M059J (cell line): ENCODE measurements at places on chromosomes 6 and 20. TPM values are rescaled to one million over a fixed set of nuclear protein-coding genes. Genes with fewer than 3 reads are reported as not detected.
A peak's percentile ranks its signal among the peaks of the same experiment; 100 is the strongest.

GRCh38 chr20:37500311-37500710 lies 20.7 kb upstream of the NNAT start:
- DNase-seq: no peak

DNA sequence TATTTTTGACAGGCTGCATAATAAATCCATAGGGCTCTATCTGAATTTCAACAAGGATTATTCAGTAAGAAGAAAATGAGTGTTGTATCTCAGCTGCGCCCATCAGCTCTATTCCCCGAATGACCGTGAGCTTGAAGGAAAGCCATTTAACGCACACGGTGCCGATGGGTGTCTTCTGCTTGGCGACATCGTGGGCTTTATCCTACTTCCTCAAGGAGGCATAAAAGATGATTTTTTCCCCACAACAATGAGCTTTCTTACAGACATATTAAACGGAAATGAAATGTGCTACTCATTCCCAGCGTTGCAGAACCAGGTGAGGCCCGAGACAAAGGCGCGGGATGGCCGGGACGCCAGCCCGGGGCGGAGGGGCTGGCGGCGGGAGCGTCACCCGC lies 710 bp downstream of the DYNLT1 start:
- peak; percentile 28 for DNase-seq

DNA sequence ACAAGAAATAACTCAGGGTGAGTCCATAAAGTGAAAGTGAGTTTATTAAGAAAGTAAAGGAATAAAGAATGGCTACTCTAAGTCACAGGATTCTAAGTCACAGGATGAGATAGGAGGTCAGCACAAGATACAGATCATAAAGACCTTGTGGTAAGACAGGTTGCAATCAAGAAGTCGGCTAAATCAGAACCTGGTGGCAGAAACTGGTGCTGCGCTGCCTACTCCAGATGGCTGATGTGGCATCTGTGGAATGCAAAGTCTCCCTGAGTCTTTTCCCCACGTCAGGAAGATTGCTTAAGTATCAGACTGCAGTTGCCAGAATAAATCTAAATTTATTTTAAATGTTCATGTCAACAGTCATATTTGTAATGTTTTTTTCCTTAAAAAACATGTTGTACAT lies 10.7 kb upstream of the KCNK15 start:
- DNase-seq: peak; percentile 83

DNA sequence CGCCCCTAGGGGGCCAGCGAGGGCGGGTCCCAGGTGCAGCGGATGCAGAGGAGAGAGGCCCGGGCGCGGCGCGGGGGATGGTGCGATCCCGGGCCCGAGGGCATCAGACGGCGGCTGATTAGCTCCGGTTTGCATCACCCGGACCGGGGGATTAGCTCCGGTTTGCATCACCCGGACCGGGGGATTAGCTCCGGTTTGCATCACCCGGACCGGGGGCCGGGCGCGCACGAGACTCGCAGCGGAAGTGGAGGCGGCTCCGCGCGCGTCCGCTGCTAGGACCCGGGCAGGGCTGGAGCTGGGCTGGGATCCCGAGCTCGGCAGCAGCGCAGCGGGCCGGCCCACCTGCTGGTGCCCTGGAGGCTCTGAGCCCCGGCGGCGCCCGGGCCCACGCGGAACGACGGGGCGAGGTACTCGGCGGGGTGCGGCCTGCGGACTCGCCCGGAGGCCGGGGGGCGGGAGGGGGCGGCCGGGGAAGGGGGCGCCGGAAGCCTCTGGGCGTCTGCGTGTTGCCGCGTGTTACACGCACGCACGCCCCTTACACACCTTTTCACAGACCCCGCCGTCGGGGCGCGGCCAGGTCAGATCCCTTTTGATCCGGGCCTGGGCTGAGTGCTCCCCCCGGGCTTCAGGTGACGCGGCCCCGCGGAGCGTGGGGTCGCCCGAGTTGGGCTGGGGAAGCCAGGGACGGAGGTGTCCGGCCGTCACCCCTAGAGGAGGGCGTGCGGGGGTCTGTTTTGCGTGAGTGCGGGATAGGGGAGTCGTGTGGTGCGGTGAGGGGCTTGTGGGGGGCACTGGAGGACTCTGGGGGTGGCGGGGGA lies 412 bp downstream of the TRIB3 start:
- peak; percentile 61 for DNase-seq

SLC44A4 gene
- total RNA-seq: 0.20 TPM in 1 of 2 replicates, not detected in the other

DNA sequence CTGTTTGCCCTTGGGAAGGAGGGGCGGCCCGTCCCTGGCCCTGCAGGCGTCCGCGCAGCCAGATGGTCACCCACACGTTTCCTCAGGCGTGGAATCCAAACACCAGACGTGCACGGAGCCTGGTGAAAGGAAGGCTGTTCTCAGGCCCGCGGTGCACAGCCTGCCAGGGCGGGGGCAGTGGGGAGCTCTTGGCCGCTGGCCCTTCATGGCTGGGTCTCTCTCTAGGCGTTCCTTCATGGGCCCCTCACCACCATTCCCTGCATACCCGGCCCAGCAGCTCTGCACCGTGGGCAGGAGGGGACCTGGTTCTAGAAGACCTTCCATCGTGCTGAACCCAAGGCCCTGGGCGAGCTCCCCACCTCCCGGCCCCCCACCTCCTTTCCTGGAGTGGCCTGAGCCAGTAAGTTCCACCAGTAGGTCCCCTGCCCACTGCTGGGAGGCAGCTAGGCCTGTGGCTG lies 30.4 kb upstream of the SMOC2 start:
- DNase-seq: no peak

STMND1 gene
- not detected in 2 replicates for total RNA-seq

FRMD1 gene
- not detected in 2 replicates for total RNA-seq

DNA sequence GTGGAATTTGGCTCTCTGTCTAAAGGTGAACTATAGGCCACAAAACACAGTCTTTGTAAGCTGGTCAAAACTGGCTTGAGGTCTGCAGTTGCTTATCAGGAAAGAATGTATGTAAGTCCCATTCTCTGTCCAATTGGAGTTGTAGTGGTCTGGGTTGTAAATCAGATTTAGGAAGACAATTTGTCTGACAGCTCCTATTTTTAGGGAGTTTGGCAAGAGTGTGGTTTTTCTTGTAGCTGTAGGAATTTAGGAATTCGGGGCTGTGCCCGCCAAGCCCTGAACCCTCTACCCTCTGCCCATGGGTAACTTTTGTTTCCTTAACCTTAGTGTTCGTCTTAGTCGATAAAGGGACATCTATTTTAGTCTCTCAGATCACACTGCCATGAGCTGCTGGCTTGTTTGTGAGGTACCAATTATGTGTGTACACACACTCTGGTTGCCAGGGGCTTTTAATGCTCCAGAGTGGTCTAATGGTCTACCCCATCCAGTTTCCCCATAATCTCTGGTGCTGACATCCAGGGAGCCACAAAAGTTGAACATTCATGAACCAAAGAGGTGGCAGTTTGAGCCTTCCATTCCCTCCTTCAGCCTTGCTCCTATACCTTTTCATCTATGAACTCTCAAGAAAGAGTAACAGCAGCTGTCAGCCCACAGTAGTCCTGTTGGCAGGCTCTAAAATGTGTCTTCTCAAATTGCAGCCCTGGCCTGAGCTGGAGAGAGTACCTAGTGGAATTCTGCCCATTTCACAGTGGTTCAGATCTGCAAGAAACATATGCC lies 93.0 kb downstream of the ANKRD6 start:
- DNase-seq: no peak

GRCh38 chr20:18628330-18628920 lies 40.6 kb downstream of the DTD1 start:
- DNase-seq: peak; percentile 9

- no peak for DNase-seq
Measured at GRCh38 chr6:145252737-145253136, 482.6 kb downstream of the EPM2A start.

DNA sequence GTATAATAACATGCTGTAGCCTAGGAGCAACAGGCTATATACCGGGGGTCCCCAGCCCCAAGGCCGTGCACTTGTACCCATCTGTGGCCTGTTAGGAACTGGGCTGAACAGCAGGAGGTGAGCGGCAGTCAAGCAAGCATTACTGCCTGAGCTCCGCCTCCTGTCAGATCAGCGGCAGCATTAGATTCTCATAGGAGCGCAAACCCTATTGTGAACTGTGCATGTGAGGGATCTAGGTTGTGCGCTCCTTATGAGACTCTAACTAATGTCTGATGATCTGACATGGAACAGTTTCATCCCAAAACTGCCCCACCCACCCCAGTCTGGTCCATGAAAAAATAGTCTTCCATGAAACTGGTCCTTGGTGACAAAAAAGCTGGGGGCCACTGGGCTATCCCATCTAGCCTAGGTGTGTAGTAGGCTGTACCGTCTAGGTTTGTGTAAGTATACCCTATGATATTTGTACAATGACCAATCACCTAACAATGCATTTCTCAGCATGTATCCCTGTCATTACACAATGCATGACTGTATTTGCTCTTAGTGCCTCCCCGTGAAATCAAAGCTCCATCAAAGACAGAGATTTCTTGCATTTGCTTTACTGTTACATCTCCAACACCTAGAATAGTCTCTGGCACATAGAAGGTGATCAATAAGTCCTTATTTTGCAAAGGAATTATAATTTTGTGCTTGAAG lies 30.8 kb downstream of the NHSL1 start:
- peak; percentile 54 for DNase-seq
